Activated naive CD8-positive, alpha-beta T cell treated with anti-CD3 and anti-CD28 coated beads, Interleukin-2, amount 50 U/mL, for 16 hours (primary cell): ENCODE measurements at places on chromosomes 7 and 10.

GRCh38 chr7:34463830-34464229 lies 194.2 kb upstream of the NPSR1 start:
- DNase-seq, result no peak

DNA sequence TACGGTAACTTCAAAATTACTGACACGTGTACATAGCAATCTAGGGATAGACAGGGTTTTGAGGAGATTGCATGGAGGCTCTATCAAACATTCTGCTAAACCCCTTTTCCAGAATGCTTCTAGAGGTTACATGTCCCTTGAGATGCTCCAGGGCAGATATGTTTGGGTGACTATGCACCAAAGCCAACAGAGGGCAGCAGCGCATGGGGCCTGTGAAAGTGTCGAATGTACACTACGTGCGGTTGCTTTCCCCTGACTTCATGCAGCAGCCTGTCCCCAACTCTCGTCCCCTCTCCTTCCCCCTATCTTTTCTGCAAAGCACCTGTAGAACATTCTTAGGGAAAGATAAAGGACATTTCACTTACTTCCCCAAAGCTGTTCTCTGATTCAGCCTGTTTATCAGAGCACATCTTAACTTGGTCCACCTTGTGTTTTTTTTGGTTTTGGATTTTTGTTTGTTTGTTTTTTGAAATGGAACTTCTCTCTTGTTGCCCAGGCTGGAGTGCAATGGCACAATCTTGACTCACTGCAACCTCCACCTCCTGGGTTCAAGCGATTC lies 90.2 kb downstream of the UBE3C start:
- no peak for DNase-seq

GRCh38 chr7:116216956-116217571 lies 6.7 kb downstream of the TES start:
- no peak for DNase-seq

DNA sequence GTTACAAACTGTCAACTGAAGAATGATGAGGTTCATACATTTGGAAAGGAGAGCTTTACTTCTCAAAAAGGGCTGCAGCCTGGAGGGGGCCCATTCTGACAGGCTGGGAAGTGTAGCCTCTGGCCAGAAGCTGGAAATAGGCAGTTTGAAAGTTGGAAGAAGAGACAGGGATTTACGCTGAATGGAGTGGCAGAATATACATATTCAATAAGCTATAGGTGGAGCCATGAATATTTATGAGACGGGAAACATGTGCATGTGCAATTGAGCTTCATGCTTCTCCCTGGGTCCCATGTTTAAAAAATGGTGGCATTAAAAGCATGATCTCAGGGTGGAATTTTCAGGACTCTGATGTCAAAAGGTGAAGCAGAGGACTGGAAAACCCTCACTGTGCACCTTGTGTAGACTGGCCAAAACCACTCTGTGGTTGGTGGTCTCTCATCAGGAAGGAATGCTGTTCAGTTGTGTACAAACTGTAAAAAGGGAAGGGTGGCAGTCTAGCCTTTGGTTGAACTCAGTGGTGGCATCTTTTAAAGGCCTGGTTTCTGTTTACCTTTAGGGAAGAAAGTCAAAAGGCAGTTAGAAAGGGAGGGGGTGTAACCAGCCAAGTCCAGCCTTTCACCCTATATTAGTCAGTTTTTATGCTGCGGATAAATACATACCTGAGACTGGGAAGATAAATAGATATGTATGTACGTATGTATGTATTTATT lies 7.2 kb upstream of the ACTR3B start:
- no peak for DNase-seq

GRCh38 chr7:82166260-82167015 lies 277.1 kb downstream of the CACNA2D1 start:
- no peak for DNase-seq

- DNase-seq, result no peak
Measured at GRCh38 chr10:5545426-5545777, 20.6 kb downstream of the CALML3 start.

DNA sequence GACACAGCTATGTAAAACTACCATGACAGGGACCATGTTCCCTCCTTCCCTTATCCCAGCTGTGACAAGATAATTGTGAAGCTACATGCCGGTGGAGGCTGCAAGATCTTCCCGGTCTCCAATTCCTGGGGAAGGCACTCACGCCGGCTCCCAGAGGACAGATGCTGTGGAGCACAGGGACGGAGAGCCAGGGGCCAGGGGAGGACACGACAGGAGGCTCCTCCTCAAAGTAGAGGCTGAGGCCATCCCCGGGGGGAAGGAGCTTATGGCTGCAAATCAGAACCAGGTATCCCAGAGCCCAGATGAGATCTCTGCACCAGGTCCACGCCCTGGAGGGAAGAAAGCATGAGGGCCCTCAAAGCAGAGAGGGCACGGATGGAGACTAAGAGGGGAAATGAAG lies 286.2 kb downstream of the TCERG1L start:
- DNase-seq, result no peak

- no peak for DNase-seq
Measured at GRCh38 chr10:63702092-63702491, 180.9 kb downstream of the REEP3 start.

DNA sequence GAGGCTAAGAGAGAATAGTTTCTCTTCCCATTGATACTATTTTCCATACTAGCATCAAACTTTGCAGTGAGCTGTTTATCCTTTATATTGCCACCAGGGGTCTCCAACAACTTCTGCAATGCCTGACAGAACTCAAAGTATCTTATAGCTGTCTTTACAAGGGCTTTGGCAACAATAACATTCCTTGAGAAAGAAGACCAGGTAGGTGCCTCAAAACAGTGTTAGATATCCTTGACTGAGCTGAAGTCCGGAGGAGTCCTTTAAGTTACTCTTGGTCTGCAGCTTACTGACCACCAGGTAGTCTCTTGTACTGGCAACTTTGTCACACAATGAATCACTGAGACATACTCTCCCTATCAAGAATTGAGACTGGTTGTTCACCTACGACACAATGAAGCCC lies 30.0 kb upstream of the TES start:
- no peak for DNase-seq

DNA sequence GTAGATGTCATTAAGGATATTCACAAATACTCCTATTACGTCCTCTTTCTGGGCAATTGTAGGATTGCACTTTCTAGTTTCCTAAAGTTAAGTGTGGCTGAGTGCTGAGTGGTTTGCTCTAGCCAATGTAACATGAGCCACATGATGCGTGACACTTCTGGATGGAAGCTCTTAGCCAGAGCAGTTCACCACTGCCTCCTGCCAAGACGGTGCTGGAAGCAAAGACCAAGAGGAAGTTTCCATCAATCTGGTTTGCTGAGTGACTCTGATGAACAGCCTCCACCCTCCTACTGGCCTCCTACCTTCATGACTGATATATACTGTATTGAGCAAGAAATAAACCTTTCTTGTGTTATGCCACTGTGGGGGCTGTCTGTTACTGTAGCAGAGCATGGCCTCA lies 318.1 kb downstream of the KCNMA1 start:
- DNase-seq, result no peak

DNA sequence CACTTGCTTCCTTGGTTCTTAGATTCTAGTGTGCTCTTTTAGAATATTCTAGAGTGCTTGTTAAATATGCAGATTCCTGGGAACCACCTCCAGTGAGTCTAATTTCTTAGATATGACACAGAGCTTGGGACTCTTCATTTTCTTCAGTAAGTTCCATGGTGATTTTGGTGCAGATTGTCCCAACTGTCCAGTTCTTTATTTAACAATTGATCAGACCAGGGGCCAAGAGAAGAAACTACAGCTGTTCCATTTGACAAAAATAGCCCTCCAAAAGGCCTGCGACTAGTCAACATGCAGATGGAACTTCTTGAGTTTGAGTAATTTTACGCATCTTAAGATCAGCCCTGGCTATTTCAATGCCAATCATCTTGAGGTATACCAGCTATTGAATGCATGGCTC lies 760.7 kb downstream of the LRMDA start:
- no peak for DNase-seq

GRCh38 chr7:13179775-13180523 lies 492.5 kb downstream of the ARL4A start:
- DNase-seq, result no peak

DNA sequence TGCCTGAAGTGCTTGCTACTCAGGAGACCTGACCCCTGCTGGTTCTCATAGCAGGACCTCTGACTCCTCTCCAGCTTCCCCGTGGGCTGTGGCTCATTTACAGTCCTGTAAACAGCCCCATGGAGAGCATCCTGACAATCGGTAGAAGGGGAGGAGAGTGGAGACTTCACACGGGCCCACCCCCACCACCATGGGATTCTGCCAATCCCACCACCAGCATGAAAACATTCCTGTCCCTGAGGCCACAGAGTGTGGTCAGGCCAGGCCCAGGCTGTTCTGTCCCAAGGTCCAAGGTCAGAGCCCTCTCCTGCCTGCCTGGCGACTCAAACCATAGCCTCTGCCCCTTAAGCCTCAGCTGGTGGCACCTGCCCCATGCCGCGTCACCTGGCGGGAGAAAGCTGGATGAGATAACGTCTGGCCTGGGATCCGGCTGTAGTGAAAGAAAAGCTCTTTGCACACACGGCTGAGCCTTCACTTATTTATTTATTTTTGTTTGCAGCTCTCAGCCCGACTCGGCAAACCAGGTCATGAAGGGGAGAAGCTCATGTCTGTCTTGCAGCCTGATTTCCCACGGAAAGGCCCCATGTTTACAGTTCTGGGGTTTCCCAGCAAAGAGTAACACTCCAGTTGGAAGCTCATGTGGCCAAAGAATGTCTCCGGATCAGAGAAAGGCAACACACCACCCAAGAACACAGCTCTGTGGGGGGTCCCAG lies 293.6 kb upstream of the ZMIZ1 start:
- DNase-seq, result no peak

GRCh38 chr10:34386921-34387320 lies 428.2 kb downstream of the PARD3 start:
- no peak for DNase-seq

- no peak for DNase-seq
Measured at GRCh38 chr10:88793712-88794299, 8.7 kb upstream of the LIPM start.

DNA sequence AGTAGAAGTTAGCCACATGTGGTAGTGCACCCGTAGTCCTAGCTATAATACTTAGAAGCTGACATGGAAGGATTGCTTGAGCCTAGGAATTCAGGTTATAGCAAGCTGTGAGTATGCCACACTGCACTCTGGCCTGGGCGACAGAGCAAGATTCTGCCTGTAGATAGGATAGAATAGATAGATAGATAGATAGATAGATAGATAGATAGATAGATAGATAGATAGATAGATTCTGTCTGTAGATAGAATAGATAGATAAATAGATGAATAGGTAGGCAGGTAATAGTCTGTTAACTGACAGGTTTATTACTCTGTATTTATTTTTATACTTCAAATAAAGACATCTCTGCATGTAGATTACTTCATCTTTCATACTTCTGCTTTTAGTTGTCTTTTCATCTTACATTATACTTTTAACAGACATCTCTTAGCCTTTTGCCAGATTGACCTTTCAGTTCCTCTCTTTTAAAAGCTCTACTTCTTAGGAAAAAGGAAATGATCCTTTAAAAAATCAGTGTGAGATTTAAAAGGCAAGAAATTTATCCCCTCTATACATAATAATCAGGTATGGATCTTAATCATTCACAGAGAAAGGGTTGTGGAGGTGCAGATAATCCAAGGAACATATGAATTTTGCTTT lies 31.8 kb downstream of the CCAR1 start:
- no peak for DNase-seq

GRCh38 chr7:1248143-1248915 lies 15.7 kb downstream of the UNCX start:
- DNase-seq, result no peak
